HEK293T (cell line): ENCODE measurements at places on chromosomes 6 and 20.

- DNase-seq = no peak
Measured at GRCh38 chr20:13865791-13866351, 81.0 kb downstream of the NDUFAF5 start.

DNA sequence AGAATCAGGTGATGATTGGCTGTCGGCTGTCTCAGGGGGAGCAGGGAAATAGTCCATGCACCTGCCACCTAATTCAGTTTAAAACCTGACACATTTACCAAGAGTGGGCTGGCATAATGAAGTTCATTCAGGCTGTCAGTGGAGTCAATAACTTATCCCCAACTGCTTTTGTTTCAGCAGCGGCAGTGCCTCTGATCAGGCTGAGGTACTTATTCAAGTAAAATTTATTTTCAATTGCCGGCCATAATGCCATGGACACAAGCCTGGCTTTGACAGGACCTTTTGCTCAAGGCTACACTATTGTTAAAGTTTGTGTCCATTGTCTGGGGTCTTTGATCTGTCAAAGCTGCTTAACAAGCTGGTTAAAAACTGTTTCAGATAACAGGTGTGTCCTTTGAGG, 20.6 kb downstream of the OLIG3 start:
- DNase-seq = no peak

DNA sequence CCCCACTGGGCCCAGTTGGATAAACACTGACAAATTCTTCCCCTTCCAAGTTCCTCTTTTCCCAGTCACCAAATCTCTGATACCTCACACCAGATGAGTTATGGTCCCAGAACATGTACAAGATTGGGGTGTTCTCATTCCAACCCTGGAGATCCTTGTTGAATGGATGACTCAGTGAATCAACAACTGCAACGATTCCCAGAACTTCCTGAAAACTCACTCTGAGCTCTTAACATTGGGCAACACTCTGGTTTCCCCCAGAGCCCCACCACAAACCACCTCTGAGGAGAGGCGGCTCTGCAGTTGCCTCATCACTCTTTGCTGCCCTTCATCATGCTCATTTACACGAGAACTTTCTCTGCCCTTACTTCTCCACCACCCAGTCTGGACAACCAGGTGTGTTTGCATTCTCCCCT, 115.2 kb downstream of the MRPL14 start:
- no peak for DNase-seq

GRCh38 chr20:57374343-57374930, 16.8 kb upstream of the RBM38 start:
- DNase-seq = no peak

DNA sequence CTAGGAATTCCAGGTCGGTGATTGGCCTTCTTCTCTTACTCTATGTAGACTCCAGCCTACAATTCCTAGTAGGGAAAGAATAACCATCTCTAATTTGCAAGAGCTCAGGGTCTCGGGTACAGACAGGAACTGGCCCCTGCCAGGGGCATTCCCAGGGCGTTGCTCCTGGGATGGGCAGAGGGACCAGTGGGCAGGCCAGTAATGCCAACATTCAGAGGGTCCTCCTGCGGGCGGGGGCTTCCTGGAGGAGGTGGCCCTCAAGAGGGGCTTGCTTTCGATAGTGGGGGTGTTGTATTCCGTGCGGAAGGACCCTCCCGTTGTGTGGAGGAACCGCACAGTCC, 129.8 kb upstream of the PRND start:
- no peak for DNase-seq

DNA sequence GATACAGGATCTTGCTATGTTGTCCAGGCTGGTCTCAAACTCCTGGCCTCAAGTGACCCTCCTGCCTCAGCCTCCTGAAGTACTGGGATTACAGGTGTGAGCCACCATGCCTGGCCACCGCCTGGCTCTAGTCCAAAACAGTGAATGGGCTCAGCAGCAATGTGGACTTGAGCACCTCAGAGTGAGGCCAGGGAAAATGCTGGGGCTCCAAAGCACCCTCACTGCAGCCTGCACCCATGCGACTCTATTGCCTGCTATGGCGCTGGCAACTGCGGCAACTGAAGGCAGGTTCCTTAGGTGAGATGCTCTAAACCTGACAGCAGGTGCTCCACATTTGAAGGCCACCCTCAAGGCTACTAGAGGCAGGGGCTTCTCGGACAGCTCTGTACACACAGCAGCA, 26.5 kb downstream of the MAP1LC3A start:
- DNase-seq = no peak

DNA sequence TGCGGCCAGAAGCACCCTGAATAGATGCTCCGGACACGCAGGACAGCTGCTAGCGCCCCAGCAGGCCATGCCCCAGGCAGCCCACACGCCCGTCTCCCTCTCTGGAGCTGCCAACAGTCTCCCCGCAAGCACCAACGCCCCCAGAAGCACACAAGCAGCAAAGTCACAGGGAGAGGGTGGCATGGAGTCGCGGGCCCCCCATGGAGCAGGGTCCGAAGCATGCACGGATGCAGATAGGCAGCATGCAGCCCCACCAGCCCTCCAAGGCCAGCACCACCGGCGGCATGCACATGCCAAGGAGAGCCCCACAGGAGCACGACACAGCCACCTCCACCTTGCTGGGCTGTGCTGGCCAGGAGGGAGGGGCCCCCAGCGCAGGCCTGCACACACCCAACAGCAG, 53.8 kb downstream of the KCNQ2 start:
- DNase-seq = no peak

DNA sequence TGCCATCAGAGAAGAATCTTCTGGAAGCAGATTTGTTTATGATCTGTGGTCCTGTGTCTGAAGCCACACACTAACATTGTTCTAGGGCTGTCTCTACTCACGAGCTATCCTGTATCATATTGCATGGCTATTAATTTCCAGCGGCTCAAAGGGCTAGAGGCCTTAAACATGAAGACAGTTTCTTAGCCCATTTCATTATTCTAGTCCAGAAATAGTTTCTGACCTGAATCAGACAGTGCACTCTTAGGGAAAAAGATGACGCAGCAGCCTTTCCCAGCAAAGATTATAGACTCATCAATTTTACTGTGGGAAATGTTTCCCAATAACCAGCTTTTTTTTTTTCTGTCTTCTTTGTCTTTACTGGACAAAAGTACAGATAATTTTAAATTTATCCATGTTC, 105.3 kb upstream of the SUPT3H start:
- DNase-seq = no peak

GRCh38 chr20:19137641-19138040, 74.8 kb upstream of the SLC24A3 start:
- no peak for DNase-seq

DNA sequence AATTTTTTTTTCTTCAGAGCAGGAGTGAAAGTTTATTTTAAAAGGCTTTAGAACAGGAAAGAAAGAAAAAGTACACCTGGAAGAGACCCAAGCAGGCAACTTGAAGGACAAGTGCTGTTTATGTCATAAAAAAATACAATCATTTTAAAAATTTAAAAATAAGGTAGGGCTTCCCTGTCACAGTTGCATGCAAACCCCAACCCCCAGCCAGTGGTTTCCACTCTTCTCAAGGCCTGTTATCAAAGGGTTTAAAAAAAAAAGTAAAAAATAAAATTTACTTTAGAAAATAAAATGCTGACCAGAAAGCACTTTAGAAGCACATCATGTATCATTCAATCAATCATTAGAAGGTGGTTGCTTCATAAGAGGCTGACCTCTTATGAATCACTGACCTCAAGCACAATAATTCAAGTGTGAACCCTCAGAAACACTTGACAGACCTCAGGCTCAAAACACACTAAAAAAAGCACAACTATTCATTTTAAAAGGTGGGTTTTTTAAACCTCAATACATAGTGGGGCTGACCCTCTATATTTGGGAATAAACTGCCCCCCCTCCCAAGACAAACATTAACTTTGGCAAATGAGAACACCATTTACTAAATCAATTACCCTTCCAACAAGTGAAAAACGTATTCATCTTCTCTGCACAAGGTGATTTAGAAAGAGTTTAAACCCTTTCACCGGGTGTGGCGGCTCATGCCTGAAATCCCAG, 15.6 kb downstream of the ILRUN start:
- DNase-seq = no peak

GRCh38 chr6:120935908-120936307, 398.4 kb downstream of the TBC1D32 start:
- no peak for DNase-seq

DNA sequence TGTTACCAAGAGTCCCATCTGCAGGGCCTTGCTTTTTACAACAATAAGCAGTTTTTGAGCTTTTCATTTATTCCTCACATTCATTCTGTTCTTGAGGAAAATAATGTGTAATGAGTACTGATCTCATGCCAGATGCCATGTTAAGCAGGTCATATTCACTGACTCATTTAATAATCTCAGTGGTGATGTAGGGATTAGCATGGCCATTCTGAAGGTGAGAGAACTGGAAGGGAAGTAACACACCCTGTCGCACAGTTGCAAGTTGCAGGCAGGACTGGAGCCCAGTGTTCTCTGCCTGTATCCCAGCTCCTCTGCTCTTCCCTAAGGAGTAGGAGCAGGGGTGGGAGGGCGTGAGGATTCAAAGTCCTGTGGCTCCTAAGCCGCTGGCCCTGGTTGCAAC, 5.6 kb downstream of the PCIF1 start:
- DNase-seq = no peak

DNA sequence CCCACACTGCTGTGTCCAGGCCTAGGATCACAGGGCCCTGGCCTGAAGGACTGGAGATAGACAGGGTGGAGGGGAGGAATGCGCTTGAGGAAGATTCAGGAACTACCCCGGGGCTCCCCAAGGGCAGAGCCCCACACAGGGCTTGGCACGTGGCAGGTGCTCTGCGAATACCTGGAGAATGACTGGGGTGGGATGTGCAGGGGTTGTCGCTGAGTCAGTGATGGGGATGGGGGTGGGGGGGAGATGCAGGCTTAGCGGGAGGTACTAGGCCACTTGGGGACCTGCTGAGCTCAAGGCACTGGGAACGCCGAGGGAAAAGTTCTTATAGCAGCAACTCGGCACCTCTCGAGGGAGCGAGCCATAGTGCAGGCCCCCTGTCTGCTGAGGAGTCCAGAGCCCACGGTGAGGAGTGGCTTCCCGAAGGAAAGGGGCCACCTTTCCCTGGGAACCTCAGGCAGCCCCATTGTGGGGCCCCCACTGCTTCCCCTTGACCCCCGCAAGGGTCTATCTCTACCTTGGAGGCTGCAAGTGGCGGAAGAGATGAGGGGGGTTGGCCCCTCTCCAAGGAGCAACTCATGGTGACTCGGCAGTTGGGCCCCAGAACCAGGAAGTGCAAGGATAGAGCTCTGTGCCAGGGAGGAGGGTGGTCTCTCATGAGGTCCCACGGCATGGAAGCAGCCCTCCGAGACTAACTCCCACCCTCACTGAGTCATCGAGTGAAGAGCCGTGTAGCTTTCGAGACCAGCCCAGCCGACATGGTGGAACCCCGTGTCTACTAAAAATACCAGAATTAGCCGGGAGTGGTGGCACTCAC, 33.1 kb downstream of the SRC start:
- DNase-seq = no peak

DNA sequence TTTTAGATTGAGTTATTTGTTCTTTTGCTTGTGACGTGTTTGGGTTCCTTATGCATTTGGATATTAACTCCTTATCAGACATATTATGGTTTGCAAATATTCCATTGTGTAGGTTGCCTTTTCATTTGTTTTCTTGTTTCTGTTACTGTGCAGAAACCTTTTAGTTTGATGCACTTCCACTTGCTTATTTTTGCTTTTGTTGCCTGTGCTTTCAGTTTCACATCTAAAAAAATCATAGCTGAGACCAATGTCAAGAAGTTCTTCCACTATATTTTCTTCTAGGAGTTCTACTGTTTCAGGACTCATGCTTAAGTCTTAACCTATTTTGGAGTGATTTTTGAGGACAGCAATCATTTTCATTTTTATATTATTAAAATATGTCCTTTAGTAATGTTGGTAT, 113.5 kb downstream of the EPM2A start:
- DNase-seq = no peak

- DNase-seq = no peak
Measured at GRCh38 chr6:151704383-151704782, 103.1 kb upstream of the ESR1 start.

DNA sequence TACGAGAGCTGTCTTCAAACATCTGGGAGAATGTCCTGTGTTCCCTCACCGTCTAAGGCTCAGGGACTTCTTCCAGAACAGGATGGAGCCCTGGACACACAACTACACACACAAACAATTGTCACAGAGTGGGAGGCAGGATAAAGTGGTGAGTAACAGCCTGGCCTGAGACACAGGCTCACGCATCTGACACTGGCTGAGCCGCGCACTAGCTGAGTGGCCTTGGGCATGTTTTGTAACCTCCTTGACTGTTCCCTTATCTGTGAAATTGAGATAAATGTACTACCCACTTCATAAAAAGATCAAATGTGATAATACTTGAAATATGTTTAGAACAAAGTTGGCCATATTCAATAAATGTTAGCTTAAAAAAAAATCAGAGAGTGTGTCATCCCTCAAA, 132.4 kb upstream of the ARMC2 start:
- DNase-seq = no peak

DNA sequence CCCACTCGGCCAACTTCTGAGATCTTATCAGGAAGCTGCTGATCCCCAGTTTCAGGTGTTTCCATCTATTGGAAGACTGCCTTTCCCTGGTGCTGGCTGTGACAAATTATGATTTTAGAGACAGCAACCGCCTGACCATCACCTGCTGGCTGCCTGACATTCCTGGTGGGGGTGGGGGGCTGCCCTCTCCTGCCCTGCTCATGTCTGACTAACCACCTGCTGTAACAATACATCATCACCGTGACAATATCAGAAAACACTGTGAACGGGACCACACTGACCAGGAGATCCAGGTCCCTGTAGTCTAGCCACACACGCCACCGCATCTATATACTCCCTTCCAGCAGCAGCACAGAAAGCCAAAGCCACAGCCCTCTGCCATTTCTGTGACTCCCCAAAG, 537.5 kb downstream of the QKI start:
- no peak for DNase-seq

DNA sequence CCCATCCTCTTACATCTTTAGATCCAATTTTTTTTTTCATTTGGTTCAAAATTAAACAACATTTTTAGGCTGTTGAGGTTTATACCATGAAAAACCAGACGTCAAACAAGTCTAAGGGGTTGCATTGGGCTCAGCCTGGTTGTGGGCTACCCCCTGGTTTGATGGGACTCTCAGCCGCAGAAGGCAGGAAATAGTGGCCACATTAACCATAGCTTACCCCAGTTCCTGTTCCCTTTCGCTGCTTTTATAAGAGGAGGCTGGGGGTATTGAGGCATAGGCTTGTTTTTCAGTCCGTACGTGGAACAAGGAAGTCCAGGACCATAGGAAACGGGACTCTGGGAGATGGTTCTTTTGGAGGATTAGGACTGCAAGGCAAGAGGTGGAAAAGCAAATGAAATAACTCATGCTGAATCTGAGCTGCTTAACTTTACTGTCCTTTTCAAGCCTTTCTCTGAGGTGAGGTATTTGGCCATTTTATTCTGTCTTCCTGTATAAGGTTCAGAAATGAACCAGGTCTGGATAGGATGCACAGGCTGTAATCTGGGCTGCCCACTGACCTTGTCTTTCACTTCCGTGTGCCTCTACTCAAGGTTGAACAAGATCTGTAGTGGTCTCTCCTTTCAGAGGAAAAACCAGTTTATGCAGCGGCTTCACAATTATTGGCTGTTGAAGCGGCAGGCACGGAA, 7.7 kb downstream of the BRPF3 start:
- DNase-seq = no peak

GRCh38 chr6:113556775-113557174, 300.4 kb upstream of the MARCKS start:
- DNase-seq = no peak
